ENCODE measurements at places on chromosomes 7 and 10. TPM values are rescaled to one million over a fixed set of nuclear protein-coding genes. Genes with fewer than 3 reads are reported as not detected.

Gene CLDN4
- not detected for total RNA-seq

Gene KBTBD2
- 34.0 TPM for total RNA-seq

Gene MACROH2A2
- total RNA-seq = 3.5 TPM

Gene MCM10
- total RNA-seq = 104 TPM

Gene AKR1C4
- total RNA-seq = not detected

Gene BBS9
- 3.8 TPM for total RNA-seq

Gene NME8
- total RNA-seq = not detected

Gene LRCH4
- 104 TPM for total RNA-seq

DNA sequence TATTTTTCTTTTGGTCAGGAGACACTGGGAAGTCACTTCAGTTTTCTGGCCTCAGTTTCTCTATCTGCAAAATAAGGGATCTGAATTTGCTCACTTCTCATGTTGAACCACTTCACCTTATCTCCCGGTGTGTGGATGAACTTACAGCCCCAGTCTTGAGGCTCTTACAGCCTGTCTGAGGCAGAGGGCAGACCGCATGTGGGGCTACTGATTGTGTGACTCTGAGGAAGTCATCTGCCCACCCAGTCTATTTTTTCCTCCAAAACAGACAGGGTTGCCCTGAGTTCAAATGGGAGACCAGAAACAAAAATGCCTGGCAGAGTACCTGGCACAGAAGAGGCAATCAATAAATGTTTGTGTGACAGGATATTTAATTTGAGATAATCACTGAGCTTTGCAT is 78.3 kb downstream of the LRMDA start:
- no peak overlapping the region for H3K27ac ChIP-seq
- peaks cover 3% of the 10 kb centered on the region for H3K27me3 ChIP-seq
- no peak overlapping the region for H3K4me3 ChIP-seq
- H3K36me3 ChIP-seq = no peaks in the 10 kb centered on the region

- peak; percentile 42 for DNase-seq
- H3K4me1 ChIP-seq = peaks cover 60% of the 10 kb centered on the region
- H3K27ac ChIP-seq = peak overlapping the region; percentile 32
- no peaks in the 10 kb centered on the region for H3K27me3 ChIP-seq
- H3K36me3 ChIP-seq = peaks cover 7% of the 10 kb centered on the region
- H3K4me3 ChIP-seq = peak overlapping the region; percentile 11
Observed at GRCh38 chr10:50512743-50513416, 110.9 kb downstream of the SGMS1 start.

- no peak for DNase-seq
- peaks cover 4% of the 10 kb centered on the region for H3K27me3 ChIP-seq
- no peak overlapping the region for H3K4me3 ChIP-seq
- no peaks in the 10 kb centered on the region for H3K36me3 ChIP-seq
- H3K4me1 ChIP-seq = peaks cover 16% of the 10 kb centered on the region
Observed at GRCh38 chr7:106744563-106745091, 83.7 kb upstream of the CCDC71L start.

- no peak for DNase-seq
- no peak overlapping the region for H3K4me3 ChIP-seq
- no peaks in the 10 kb centered on the region for H3K27me3 ChIP-seq
- no peaks in the 10 kb centered on the region for H3K36me3 ChIP-seq
Observed at GRCh38 chr7:2084781-2085505, 147.8 kb downstream of the MAD1L1 start.

GRCh38 chr7:75988568-75989499 is 5.6 kb downstream of the TMEM120A start:
- H3K4me3 ChIP-seq = no peak overlapping the region
- peaks cover 11% of the 10 kb centered on the region for H3K4me1 ChIP-seq
- H3K27me3 ChIP-seq = no peaks in the 10 kb centered on the region
- no peak for DNase-seq

- peaks cover 2% of the 10 kb centered on the region for H3K27me3 ChIP-seq
- H3K4me3 ChIP-seq = no peak overlapping the region
- H3K27ac ChIP-seq = no peak overlapping the region
- DNase-seq = no peak
Observed at GRCh38 chr7:48481235-48481634, 310.0 kb downstream of the ABCA13 start.

DNA sequence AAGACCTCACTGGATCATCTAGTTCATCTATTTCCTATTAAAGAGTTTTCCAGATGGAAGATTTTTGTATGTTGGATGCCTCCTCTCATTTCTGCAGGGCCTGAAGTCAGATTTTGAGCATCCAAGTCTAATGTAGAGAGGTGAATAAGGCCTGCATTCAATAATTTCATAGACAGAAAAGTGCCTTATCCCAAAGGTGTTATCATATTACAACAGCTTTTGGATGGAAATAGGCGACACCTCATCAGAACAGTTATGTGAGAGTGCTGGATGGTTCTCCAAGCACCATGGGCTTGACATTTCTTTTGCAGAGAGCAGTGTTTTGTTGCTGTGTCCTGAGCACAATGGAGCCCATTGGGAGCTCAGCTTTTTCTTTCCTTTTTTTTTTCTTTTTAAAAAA is 162.4 kb upstream of the MEOX2 start:
- DNase-seq = no peak
- H3K27me3 ChIP-seq = no peaks in the 10 kb centered on the region
- no peaks in the 10 kb centered on the region for H3K4me1 ChIP-seq
- H3K27ac ChIP-seq = no peak overlapping the region
- H3K36me3 ChIP-seq = no peaks in the 10 kb centered on the region

GRCh38 chr10:119206603-119207365 is 587 bp upstream of the GRK5 start:
- DNase-seq = peak; percentile 62
- H3K4me1 ChIP-seq = peaks cover 44% of the 10 kb centered on the region
- peaks cover 2% of the 10 kb centered on the region for H3K27me3 ChIP-seq

DNA sequence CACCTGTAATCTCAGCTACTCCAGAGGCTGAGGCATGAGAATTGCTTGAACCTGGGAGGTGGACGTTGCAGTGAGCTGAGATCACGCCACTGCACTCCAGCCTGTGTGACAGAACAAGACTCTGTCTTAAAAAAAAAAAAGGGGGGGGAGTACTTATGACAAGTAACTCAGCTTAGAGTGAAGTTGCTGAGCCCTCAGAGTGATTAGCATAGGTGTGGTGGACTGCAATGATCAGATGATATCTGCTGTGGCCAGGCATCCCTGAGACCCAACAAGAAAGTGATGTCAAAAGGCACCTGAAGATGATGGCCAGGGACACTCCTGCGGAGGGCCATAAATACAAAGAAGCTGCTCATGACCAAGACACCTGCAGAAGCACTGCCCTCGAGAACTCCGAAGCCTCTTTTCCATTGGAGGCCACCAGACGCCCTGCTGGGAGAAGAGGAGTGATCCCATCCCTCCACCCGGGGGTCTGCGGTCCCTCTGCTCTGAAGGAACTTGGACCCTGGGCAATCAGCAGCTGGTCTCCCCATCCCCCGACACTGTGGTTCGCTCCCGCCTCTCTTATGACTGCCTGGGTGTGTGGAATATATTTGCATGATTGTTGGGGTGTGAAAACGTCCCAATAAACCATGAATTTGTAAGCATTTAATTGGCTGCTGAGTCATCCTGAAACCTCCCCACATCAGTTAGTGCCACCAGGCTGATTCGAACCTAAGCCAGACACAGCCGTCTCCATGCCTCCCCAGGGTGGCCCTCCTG is 46.0 kb downstream of the RASGEF1A start:
- no peak overlapping the region for H3K4me3 ChIP-seq
- no peak overlapping the region for H3K27ac ChIP-seq
- no peaks in the 10 kb centered on the region for H3K36me3 ChIP-seq
- peaks cover 18% of the 10 kb centered on the region for H3K27me3 ChIP-seq
- no peaks in the 10 kb centered on the region for H3K4me1 ChIP-seq
- DNase-seq = no peak

- no peak overlapping the region for H3K27ac ChIP-seq
- DNase-seq = no peak
- H3K4me3 ChIP-seq = no peak overlapping the region
- H3K36me3 ChIP-seq = peaks cover 2% of the 10 kb centered on the region
- no peaks in the 10 kb centered on the region for H3K4me1 ChIP-seq
Observed at GRCh38 chr7:158343936-158344455, 243.6 kb downstream of the PTPRN2 start.

DNA sequence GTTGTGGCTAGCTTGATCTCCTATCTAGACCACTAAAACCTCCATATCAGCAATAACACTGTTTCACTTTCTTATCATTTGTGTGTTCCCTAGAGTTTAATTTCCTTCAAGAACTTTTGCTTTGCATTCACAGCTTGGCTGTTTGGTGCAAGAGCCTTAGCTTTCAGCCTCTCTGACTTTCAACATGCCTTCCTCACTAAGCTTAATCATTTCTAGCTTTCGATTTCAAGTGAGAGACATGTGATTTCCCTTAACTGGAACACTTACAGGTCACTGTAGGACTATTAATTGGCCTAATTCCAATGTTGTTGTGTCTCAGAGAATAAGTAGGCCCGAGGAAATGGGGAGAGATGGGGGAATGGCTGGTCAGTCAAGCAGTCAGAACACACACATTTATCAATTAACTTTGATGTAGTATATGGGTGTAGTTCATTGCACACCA is 10.6 kb upstream of the BPGM start:
- peaks cover 5% of the 10 kb centered on the region for H3K36me3 ChIP-seq
- H3K4me3 ChIP-seq = no peak overlapping the region
- peaks cover 2% of the 10 kb centered on the region for H3K27me3 ChIP-seq
- peaks cover 31% of the 10 kb centered on the region for H3K4me1 ChIP-seq
- H3K27ac ChIP-seq = peak overlapping the region; percentile 62

DNA sequence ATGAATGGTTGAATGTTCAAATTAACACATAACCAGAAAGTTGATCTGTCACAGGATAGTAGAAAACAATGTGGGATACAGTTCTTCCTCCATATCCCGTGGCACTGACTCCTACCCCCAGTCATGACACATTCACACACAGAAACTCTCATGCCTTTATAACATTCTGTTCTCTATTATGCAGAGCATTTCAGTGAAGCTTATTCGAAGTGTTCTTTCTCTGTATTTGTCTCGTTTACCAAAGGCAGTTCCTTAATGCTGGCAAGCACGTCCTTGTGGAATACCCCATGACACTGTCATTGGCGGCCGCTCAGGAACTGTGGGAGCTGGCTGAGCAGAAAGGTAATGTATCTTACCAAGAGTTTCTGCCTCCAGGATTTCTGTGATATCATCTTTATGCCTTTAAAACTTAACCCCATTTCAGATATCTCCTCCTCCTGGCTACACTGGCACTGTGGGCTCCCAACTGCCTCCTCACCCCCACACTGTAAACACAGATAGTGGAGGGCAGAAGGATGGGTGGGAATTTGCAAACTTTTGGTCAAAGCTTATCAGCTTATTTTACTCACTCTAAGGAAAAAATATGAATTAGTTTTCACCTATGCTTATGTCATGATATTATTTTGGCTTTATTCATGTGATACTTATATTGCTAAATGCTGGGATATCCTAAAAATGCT is 34.1 kb downstream of the BLVRA start:
- no peak for DNase-seq
- peaks cover 6% of the 10 kb centered on the region for H3K4me1 ChIP-seq
- H3K4me3 ChIP-seq = no peak overlapping the region
- H3K36me3 ChIP-seq = peaks cover 24% of the 10 kb centered on the region

DNA sequence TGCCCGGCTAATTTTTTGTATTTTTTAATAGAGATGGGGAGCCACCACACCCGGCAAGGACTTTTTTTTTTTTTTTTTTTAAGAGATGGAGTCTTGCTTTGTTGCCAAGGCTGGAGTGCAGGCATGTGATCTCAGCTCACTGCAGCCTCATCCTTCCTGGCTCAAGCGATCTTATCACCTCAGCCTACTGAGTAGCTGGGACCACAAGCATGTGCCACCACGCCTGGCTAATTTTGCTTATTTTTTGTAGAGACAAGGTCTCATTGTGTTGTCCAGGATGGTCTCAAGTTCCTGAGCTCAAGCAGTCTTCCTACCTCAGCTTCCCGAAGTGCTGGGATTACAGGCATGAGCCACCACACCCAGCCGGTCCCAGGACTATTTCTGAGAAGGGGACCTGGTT is 9.3 kb upstream of the MCU start:
- no peaks in the 10 kb centered on the region for H3K36me3 ChIP-seq
- H3K27ac ChIP-seq = no peak overlapping the region
- no peak overlapping the region for H3K4me3 ChIP-seq
- no peak for DNase-seq
- H3K27me3 ChIP-seq = peaks cover 14% of the 10 kb centered on the region
- no peaks in the 10 kb centered on the region for H3K4me1 ChIP-seq

- H3K4me3 ChIP-seq = no peak overlapping the region
- DNase-seq = no peak
- peaks cover 31% of the 10 kb centered on the region for H3K4me1 ChIP-seq
- peaks cover 2% of the 10 kb centered on the region for H3K36me3 ChIP-seq
Observed at GRCh38 chr10:110648692-110649346, 4.7 kb downstream of the RBM20 start.

- H3K36me3 ChIP-seq = peaks cover 6% of the 10 kb centered on the region
- no peak for DNase-seq
- no peaks in the 10 kb centered on the region for H3K27me3 ChIP-seq
- H3K4me1 ChIP-seq = peaks cover 6% of the 10 kb centered on the region
- H3K27ac ChIP-seq = peak overlapping the region; percentile 41
- no peak overlapping the region for H3K4me3 ChIP-seq
Observed at GRCh38 chr7:77913977-77914607, 115.5 kb downstream of the PHTF2 start.

DNA sequence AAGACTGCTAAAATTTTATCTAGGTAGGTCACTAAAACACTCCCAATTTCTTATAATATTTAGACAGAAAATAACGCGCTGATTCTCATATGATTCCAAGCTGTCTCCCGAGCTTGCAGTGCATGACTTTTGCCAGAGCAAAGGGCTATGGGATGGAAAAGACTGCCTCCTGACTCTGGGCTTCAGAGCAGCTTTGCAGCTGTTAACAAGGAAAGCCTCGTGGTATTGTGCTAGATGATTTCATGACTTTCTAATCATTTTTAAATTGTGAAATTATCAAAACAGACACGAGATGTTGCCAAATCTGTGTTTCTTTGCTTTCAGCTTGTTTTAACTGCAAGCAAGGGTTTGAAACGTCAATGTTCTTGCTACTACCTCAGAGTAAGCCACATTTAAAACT is 238.3 kb downstream of the AGMO start:
- H3K4me3 ChIP-seq = no peak overlapping the region
- no peak for DNase-seq
- H3K36me3 ChIP-seq = no peaks in the 10 kb centered on the region
- H3K4me1 ChIP-seq = no peaks in the 10 kb centered on the region

- peaks cover 3% of the 10 kb centered on the region for H3K36me3 ChIP-seq
Observed at GRCh38 chr7:135980012-135980551, 2.9 kb upstream of the MTPN start.

DNA sequence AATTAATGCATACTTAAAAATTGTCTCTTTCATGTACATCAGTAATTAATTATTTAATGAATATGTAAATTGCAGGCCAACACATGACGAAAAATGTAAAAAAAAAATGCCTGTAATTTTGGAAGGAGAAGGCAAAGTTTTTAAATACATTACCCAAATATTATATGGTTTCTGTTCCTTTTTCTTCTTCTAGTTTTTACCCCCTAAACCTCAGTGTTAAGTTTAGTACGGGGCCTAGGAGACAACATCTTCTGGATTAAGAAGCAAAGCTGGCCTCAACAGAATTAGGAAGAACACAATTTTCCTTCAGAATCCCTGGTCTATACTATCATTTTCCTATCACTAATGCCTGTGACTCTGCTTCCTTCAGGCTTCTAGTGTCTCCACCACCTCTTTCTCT is 459.3 kb upstream of the NRP1 start:
- DNase-seq = no peak
- no peak overlapping the region for H3K4me3 ChIP-seq
- H3K4me1 ChIP-seq = no peaks in the 10 kb centered on the region
- H3K36me3 ChIP-seq = no peaks in the 10 kb centered on the region

All from activated T-helper 1 cell treated with anti-CD3 and anti-CD28 coated beads, Interleukin-12 subunit alpha, Interleukin-12 subunit beta, Interleukin-2, Interleukin-4 antibody, amounts not matched to agents 30 ng/mL and 10 ng/mL and 1 ng/mL, durations not matched to agents 14 hours and 24 hours and 36 hours (primary cell).